Activated CD4-positive, alpha-beta memory T cell treated with anti-CD3 and anti-CD28 coated beads, Interleukin-2, amount 10 ng/mL, durations not matched to agents 7 days and 5 days (primary cell): ENCODE measurements at places on chromosomes 5 and 9.

DNA sequence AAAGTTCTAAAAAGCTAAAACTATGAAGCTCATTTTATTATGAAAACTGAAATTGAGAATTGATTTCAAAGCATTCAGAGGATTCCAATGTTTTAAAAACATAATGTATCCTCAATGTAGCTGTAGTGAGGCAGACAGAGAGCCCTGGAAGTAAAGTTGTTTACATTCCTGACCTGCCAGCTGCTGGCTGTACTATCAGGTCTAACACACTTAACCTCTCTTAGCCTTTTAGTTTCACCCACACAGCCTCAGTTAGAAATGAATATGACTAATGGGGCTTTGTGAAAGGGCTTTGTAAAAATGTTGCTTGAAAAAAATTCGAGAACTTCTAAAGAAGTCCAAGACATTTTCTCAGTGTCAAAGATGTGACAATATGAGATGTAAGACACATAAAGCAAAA, 122.6 kb downstream of the FBXL17 start:
- no peak for DNase-seq
- no peak overlapping the region for H3K4me3 ChIP-seq
- H3K27me3 ChIP-seq: no peaks in the 10 kb centered on the region

- no peak overlapping the region for H3K4me3 ChIP-seq
- no peak for DNase-seq
- no peaks in the 10 kb centered on the region for H3K36me3 ChIP-seq
- H3K27me3 ChIP-seq: peaks cover 8% of the 10 kb centered on the region
These were observed 125.5 kb upstream of the IFNE start for GRCh38 chr9:21607576-21607975.

DNA sequence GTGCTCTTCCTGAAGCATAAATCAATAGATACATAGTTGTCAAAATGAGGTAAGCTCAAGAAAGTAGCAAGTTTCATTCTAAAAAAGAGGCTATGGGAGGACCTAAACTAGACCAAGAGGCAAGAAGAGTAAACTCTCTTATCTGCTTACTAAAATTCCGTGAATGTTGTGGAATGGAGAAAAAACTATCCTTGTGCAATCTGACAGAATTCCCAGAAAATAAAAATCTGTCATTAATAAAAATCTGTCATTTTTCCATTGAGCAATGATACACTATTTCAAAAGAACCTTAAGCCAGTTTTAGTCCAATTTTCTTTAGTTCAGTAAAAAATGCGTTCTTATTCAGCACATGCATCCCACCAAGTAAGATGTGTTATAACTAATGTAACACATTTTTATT, 15.9 kb upstream of the FANCC start:
- H3K36me3 ChIP-seq: peaks cover 1% of the 10 kb centered on the region
- DNase-seq: no peak
- no peak overlapping the region for H3K4me3 ChIP-seq
- no peaks in the 10 kb centered on the region for H3K4me1 ChIP-seq
- peaks cover 3% of the 10 kb centered on the region for H3K27me3 ChIP-seq

DNA sequence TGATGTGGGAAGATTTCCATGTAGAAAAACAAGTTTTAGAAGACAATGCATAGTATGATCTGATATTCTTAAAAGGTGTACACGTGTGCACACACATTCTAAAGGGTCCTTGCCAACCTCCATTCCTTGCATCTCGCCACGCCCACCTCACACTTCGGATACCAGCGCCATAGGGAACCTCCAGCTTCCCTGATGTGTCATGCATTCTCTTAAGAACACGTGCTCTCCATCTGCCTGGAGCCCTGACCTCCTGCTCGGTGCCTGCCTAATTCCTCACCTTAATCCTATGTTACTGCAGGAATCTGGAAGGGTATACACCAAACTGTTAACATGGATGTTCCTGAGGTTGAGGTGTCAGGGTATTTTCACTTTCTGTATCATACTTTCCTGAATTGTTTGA, 63.1 kb downstream of the PTCD2 start:
- H3K4me3 ChIP-seq: no peak overlapping the region
- peaks cover 25% of the 10 kb centered on the region for H3K27me3 ChIP-seq
- no peak for DNase-seq
- H3K4me1 ChIP-seq: no peaks in the 10 kb centered on the region
- H3K27ac ChIP-seq: no peak overlapping the region

- no peaks in the 10 kb centered on the region for H3K36me3 ChIP-seq
- no peak for DNase-seq
- no peak overlapping the region for H3K27ac ChIP-seq
- no peaks in the 10 kb centered on the region for H3K27me3 ChIP-seq
- no peak overlapping the region for H3K4me3 ChIP-seq
These were observed 816.0 kb upstream of the CDH9 start for GRCh38 chr5:27854243-27854852.

GRCh38 chr5:110338341-110339083, 388.0 kb downstream of the TMEM232 start:
- DNase-seq: no peak
- H3K27me3 ChIP-seq: no peaks in the 10 kb centered on the region
- H3K36me3 ChIP-seq: no peaks in the 10 kb centered on the region
- H3K4me1 ChIP-seq: no peaks in the 10 kb centered on the region
- H3K4me3 ChIP-seq: no peak overlapping the region

GRCh38 chr5:168881427-168882149, 302.4 kb upstream of the PANK3 start:
- no peak for DNase-seq
- no peaks in the 10 kb centered on the region for H3K36me3 ChIP-seq
- H3K4me1 ChIP-seq: no peaks in the 10 kb centered on the region
- no peak overlapping the region for H3K4me3 ChIP-seq
- no peak overlapping the region for H3K27ac ChIP-seq

- DNase-seq: no peak
- no peaks in the 10 kb centered on the region for H3K27me3 ChIP-seq
- no peaks in the 10 kb centered on the region for H3K4me1 ChIP-seq
- no peaks in the 10 kb centered on the region for H3K36me3 ChIP-seq
- H3K27ac ChIP-seq: no peak overlapping the region
These were observed 1054.9 kb downstream of the PTPRD start for GRCh38 chr9:9557804-9558334.

DNA sequence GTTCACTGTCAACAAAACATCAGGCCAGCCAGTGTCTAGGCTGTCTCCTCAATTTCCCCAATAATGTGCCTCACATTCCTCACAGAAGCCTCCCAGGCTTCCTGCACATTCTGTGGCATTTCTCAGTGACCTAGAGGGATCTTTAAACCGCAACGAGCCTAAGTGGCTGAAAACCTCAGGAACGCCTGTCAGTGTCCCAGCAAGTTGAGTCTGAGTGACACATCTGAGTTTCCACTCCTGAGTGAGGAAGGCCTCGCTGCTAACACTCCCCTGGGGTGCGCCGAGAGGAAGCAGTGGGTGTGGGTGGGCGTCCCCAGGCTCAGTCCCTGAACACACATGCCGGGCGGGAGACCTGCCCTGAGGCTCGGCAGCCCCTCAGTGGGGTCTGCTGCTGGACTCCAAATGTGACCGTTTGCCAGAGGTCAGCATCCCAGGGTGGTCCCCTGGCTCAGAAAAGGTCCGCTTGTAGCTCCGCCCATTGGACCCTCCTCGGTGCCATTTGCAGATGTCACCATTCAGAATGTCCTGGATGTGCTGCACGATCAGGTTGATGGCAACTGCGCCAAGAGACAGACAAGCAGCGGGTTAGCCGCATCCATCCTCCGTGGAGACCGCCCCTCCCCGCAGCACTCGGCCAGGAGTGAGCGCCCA, 6.3 kb downstream of the UCK1 start:
- H3K27ac ChIP-seq: no peak overlapping the region
- no peaks in the 10 kb centered on the region for H3K27me3 ChIP-seq
- no peak overlapping the region for H3K4me3 ChIP-seq
- H3K36me3 ChIP-seq: peaks cover 51% of the 10 kb centered on the region
- H3K4me1 ChIP-seq: peaks cover 13% of the 10 kb centered on the region

- H3K27me3 ChIP-seq: peaks cover 32% of the 10 kb centered on the region
- H3K4me3 ChIP-seq: no peak overlapping the region
- no peaks in the 10 kb centered on the region for H3K4me1 ChIP-seq
- peaks cover under 1% of the 10 kb centered on the region for H3K36me3 ChIP-seq
These were observed 7.4 kb downstream of the FIBCD1 start for GRCh38 chr9:130931508-130932254.

- no peak overlapping the region for H3K27ac ChIP-seq
- peaks cover 8% of the 10 kb centered on the region for H3K36me3 ChIP-seq
- H3K4me3 ChIP-seq: no peak overlapping the region
These were observed 38.0 kb downstream of the CREBRF start for GRCh38 chr5:173094012-173094661.

GRCh38 chr9:91884696-91885687, 65.0 kb downstream of the ROR2 start:
- no peak overlapping the region for H3K4me3 ChIP-seq
- H3K27me3 ChIP-seq: peaks cover 28% of the 10 kb centered on the region
- H3K36me3 ChIP-seq: no peaks in the 10 kb centered on the region
- peaks cover 3% of the 10 kb centered on the region for H3K4me1 ChIP-seq
- no peak for DNase-seq

DNA sequence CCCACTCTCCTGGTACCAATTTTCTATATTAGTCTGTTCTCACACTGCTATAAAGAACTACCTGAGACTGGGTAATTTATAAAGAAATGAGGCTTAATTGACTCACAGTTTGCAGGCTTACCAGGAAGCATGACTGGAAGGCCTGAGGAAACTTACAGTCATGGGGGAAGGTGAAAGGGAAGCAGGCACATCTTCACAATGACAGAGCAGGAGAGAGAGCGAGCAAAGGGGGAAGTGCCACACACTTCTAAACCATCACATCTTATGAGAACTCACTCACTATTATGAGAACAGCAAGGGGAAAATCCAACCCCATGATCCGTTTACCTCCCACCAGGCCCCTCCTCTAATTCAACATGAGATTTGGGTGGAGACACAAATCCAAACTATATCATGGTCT, 72.2 kb downstream of the ATG10 start:
- H3K36me3 ChIP-seq: peaks cover 15% of the 10 kb centered on the region
- no peaks in the 10 kb centered on the region for H3K27me3 ChIP-seq
- H3K4me3 ChIP-seq: no peak overlapping the region
- DNase-seq: no peak

- no peak for DNase-seq
- no peaks in the 10 kb centered on the region for H3K36me3 ChIP-seq
- no peak overlapping the region for H3K4me3 ChIP-seq
- H3K4me1 ChIP-seq: no peaks in the 10 kb centered on the region
- no peaks in the 10 kb centered on the region for H3K27me3 ChIP-seq
- no peak overlapping the region for H3K27ac ChIP-seq
These were observed 142.1 kb upstream of the GLRA1 start for GRCh38 chr5:152066784-152067183.
